ENCODE measurements at places on chromosomes 5 and 9. TPM values are rescaled to one million over a fixed set of nuclear protein-coding genes. Genes with fewer than 3 reads are reported as not detected.

GRCh38 chr5:94361832-94362796 lies 256.3 kb downstream of the KIAA0825 start:
- H3K27me3 ChIP-seq = peaks cover 6% of the 10 kb centered on the region
- H3K27ac ChIP-seq = no peak overlapping the region
- no peak for DNase-seq
- no peaks in the 10 kb centered on the region for H3K36me3 ChIP-seq
- no peak overlapping the region for H3K4me3 ChIP-seq
- no peaks in the 10 kb centered on the region for H3K4me1 ChIP-seq

The PCDHGA6 gene
- 0.42 TPM for total RNA-seq

GRCh38 chr5:82222597-82223574 lies 55.3 kb downstream of the RPS23 start:
- no peak overlapping the region for H3K4me3 ChIP-seq
- no peaks in the 10 kb centered on the region for H3K36me3 ChIP-seq

DNA sequence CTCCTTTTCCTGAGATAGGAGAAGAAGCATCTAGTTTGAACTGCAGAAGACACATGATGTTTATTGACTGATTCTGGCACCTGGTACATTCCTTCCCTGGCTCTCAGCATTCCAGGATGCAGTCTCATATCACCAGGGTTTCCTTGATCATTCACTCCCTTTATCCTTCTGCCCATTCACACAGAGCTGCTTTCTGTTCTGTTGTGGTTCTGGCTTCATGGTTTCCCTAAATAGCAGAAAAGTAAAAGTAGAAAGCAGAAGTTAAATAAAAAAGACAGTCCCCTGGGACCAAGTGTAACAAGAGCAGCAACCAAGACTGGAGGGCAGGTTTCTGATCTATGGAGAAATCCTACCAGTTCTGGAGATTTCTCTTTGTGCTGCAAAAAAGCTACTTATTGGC lies 3.2 kb downstream of the IFNA8 start:
- no peaks in the 10 kb centered on the region for H3K4me1 ChIP-seq
- H3K27ac ChIP-seq = no peak overlapping the region
- DNase-seq = no peak
- H3K4me3 ChIP-seq = no peak overlapping the region

GRCh38 chr9:134592018-134592818 lies 49.4 kb upstream of the COL5A1 start:
- no peaks in the 10 kb centered on the region for H3K4me1 ChIP-seq
- H3K27me3 ChIP-seq = no peaks in the 10 kb centered on the region
- H3K27ac ChIP-seq = no peak overlapping the region
- H3K4me3 ChIP-seq = no peak overlapping the region

- peaks cover 50% of the 10 kb centered on the region for H3K4me1 ChIP-seq
- H3K4me3 ChIP-seq = peak overlapping the region; percentile 94
- peaks cover 1% of the 10 kb centered on the region for H3K27me3 ChIP-seq
- H3K27ac ChIP-seq = peak overlapping the region; percentile 96
These were observed 1.1 kb downstream of the LARP1 start for GRCh38 chr5:154756009-154756867.

DNA sequence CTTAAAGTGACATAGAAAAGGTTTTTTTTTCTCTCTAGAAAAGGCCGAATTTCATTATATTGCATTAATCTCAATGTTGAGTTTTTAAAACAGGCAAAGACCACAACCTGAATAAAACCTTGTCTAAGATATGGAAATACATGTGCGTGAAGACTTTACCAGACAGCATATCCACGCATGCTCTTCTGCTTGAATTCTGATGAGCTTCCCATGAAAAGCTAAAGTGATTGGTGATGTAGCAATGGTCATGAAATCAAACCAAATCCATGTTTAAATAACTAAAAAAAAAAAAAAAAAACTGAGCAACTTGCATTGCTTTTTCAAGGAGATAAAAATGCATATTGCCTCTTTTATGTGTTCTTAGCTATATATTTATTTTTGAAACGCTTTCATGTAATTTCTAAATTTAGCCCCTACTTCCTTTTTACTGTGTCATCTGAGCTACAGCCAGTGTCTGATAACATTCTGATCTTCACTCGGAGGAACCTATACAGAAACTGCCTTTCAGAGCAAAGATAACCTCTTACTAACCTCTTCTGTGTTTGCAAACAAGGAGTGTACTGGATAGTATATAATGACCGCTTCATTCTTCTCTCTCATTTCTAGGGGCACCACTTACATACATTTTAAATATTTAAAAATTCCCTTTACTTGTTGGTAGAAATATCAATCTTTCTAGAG lies 179.1 kb upstream of the GNA14 start:
- H3K36me3 ChIP-seq = peaks cover 10% of the 10 kb centered on the region
- DNase-seq = no peak
- peaks cover 24% of the 10 kb centered on the region for H3K4me1 ChIP-seq
- H3K27me3 ChIP-seq = no peaks in the 10 kb centered on the region
- H3K27ac ChIP-seq = peak overlapping the region; percentile 8

DNA sequence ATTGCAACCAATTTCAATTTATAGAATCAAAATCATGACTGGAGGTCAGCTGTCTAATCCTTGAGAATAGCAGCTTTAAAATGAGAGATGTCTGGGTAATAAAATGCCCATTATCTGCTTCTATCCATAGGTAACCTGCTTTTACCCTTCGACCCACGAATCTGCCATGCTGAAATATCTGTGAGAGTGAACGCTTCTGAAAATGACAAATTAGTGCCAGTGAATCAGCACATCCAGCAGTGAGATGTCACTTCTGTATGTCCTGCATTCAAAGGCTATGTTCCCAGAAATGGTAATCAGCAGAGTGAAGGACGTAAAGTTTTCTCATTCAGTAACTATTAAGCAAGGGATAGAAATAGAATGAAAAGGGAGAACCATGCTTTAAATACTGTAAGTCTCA lies 532.4 kb upstream of the ITGA1 start:
- H3K4me1 ChIP-seq = no peaks in the 10 kb centered on the region
- DNase-seq = no peak
- no peaks in the 10 kb centered on the region for H3K36me3 ChIP-seq
- no peak overlapping the region for H3K4me3 ChIP-seq
- no peaks in the 10 kb centered on the region for H3K27me3 ChIP-seq

DNA sequence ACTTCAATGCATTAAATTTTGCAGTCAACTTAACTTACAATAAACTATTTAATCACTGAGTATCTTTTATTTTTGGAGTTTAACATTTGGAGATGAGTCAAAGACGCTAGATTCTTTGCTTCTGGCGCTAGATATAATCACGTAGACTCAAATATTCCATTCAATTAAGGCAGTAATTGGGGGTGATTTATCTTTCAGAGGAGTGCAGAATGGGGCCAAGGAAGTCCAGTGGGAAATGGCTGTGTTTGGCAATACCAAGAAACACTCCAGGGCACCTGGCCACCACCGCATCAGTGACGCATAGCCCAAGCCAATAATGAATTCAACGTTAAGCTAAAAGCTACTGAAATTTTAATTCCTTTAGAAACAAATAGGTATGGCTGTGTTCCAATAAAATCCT lies 81.2 kb downstream of the PHAX start:
- H3K4me3 ChIP-seq = no peak overlapping the region
- no peaks in the 10 kb centered on the region for H3K36me3 ChIP-seq
- DNase-seq = no peak
- peaks cover 29% of the 10 kb centered on the region for H3K4me1 ChIP-seq
- no peaks in the 10 kb centered on the region for H3K27me3 ChIP-seq
- H3K27ac ChIP-seq = no peak overlapping the region

- H3K36me3 ChIP-seq = no peaks in the 10 kb centered on the region
- no peaks in the 10 kb centered on the region for H3K4me1 ChIP-seq
- no peaks in the 10 kb centered on the region for H3K27me3 ChIP-seq
These were observed 83.4 kb upstream of the SMIM23 start for GRCh38 chr5:171702135-171702770.

DNA sequence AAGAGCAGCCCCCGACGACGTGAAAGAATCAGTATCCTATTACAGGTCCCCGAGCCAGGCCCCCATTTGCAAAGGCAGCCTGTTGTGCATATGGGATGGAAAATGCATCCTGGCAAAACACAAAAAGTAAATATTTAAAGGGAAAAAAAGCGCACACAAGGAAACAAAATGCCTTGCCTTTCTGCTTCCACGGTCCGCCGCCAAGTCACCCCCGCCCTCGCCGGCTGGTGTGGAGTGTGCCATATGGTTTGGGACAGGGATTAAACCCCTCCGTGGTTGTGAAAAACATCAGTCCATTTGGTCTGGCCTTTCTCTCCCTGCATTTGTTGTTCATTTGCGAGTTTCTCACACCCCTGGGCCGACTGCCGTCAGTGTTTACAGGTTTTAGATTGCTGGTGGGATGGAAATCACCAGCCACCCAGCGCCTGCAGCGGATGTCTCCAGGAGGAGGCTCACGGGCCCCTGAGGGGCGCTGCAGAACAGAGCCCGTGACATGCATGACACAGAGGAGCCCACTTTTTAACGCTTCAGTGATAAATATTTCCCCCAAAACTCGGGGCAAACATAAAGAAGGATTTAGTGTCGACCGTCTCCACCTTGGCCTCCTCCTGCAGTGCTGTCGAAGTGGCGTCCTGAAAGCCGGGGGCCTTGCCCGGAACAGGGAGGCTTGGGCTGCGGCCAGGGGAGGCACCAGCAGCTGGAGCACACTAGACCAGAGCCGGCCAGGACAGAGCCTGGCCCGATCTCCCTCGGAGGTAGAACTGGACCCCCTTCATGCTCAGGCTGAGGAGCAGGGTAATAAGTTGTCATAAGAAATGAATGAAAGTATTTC lies 161.5 kb downstream of the HSD17B3 start:
- peaks cover 4% of the 10 kb centered on the region for H3K27me3 ChIP-seq
- DNase-seq = no peak
- H3K4me3 ChIP-seq = no peak overlapping the region
- peaks cover 11% of the 10 kb centered on the region for H3K4me1 ChIP-seq
- H3K36me3 ChIP-seq = no peaks in the 10 kb centered on the region

DNA sequence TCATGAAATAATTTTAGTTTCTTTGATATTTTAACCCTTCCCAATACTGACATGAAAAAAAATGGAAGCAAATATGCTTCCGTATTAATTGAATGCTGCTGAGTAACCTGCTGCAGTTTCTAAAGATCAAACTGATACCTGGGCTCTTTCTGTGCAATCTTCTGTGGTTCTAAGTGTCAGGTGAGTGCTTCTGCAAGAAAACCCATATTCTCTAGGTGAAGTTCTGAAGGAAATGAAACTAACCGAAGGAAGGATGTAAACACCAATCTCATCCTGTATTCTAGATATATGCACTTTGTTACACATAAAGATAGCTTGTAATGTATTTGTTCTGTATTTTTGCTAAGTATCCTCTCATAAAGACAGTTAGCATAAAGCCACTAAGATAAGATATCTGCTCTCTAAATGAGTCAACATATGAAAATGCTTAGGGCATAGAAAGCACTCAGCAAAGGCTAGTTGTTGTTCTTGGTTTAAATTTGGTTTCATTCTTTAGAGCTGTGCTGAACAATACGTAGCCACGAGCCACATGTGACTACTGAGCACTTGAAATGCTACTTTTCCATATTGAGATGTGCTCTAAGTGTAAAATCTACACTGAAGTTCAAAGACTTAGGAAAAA lies 52.0 kb downstream of the ITGA2 start:
- peak overlapping the region; percentile 57 for H3K4me3 ChIP-seq
- peak; percentile 22 for DNase-seq
- H3K27ac ChIP-seq = peak overlapping the region; percentile 75
- H3K36me3 ChIP-seq = peaks cover 20% of the 10 kb centered on the region
- H3K27me3 ChIP-seq = no peaks in the 10 kb centered on the region

The PPP3R2 gene
- not detected for total RNA-seq

GRCh38 chr9:25094518-25094917 lies 548.8 kb upstream of the IZUMO3 start:
- DNase-seq = no peak
- no peak overlapping the region for H3K27ac ChIP-seq
- no peaks in the 10 kb centered on the region for H3K4me1 ChIP-seq
- no peaks in the 10 kb centered on the region for H3K36me3 ChIP-seq

GRCh38 chr9:77961541-77961940 lies 70.1 kb downstream of the GNAQ start:
- DNase-seq = no peak
- H3K4me3 ChIP-seq = no peak overlapping the region
- no peak overlapping the region for H3K27ac ChIP-seq
- peaks cover 7% of the 10 kb centered on the region for H3K36me3 ChIP-seq

- no peak for DNase-seq
- H3K4me1 ChIP-seq = no peaks in the 10 kb centered on the region
- peaks cover 8% of the 10 kb centered on the region for H3K36me3 ChIP-seq
- H3K4me3 ChIP-seq = no peak overlapping the region
- H3K27me3 ChIP-seq = no peaks in the 10 kb centered on the region
These were observed 16.0 kb downstream of the SLC36A1 start for GRCh38 chr5:151463137-151464029.

The MLANA gene
- total RNA-seq = not detected

The GRM6 gene
- not detected for total RNA-seq

DNA sequence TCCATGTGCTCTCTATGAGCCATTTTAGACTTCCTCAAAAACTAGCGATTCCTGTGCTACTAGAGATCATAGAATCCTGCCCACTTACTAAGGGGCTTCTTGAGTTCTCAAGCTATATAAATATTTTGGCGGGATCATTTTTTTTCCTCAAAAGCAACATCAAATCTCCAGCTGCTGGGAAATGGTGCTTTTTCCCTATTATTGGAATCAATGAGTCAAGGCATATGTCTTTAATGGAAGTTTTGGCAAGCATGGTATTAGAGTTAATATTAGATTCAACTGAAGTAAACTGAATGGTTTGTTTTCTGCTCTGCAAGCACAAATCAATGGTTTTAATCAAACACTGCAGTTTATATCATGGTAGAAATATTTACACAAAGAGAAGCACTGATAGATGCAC lies 369.9 kb upstream of the PTGER4 start:
- peaks cover 12% of the 10 kb centered on the region for H3K4me1 ChIP-seq
- no peak overlapping the region for H3K27ac ChIP-seq
- H3K4me3 ChIP-seq = no peak overlapping the region
- DNase-seq = no peak
- H3K36me3 ChIP-seq = peaks cover 1% of the 10 kb centered on the region
- no peaks in the 10 kb centered on the region for H3K27me3 ChIP-seq

DNA sequence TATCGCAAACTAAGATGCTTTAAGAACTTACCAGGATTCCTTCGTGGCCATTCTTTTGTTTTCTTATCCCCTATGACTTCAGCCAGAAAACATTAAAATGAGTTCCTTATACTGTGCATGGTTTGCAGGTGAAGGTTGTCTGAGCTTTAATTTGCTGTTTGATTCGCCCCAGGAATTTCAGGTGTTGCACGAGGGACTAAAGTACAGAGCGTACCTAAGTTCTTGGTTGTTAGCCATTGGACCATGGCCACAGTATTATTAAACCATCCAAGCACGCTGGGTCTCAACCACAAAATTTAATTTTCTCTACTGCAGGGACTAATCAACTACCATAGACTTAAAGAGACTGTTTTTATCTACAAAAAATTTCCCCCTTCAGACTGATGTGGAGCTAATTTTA lies 208.4 kb upstream of the MPDZ start:
- no peaks in the 10 kb centered on the region for H3K27me3 ChIP-seq
- H3K4me3 ChIP-seq = no peak overlapping the region
- no peak for DNase-seq
- no peak overlapping the region for H3K27ac ChIP-seq
- no peaks in the 10 kb centered on the region for H3K36me3 ChIP-seq
- H3K4me1 ChIP-seq = no peaks in the 10 kb centered on the region

- H3K4me1 ChIP-seq = no peaks in the 10 kb centered on the region
- no peak for DNase-seq
- no peak overlapping the region for H3K4me3 ChIP-seq
- no peak overlapping the region for H3K27ac ChIP-seq
- no peaks in the 10 kb centered on the region for H3K36me3 ChIP-seq
These were observed 299.3 kb downstream of the RASEF start for GRCh38 chr9:82763656-82764055.

GRCh38 chr9:85536514-85536913 lies 205.2 kb downstream of the AGTPBP1 start:
- H3K4me3 ChIP-seq = no peak overlapping the region
- H3K4me1 ChIP-seq = no peaks in the 10 kb centered on the region
- H3K27me3 ChIP-seq = peaks cover 3% of the 10 kb centered on the region
- H3K36me3 ChIP-seq = no peaks in the 10 kb centered on the region
